Hematopoietic multipotent progenitor cell treated with erythropoietin and hydrocortisone succinate and interleukin-3 and kit ligand, for 17 days (in vitro differentiated cells): ENCODE measurements at places on chromosomes 6 and 20.

DNA sequence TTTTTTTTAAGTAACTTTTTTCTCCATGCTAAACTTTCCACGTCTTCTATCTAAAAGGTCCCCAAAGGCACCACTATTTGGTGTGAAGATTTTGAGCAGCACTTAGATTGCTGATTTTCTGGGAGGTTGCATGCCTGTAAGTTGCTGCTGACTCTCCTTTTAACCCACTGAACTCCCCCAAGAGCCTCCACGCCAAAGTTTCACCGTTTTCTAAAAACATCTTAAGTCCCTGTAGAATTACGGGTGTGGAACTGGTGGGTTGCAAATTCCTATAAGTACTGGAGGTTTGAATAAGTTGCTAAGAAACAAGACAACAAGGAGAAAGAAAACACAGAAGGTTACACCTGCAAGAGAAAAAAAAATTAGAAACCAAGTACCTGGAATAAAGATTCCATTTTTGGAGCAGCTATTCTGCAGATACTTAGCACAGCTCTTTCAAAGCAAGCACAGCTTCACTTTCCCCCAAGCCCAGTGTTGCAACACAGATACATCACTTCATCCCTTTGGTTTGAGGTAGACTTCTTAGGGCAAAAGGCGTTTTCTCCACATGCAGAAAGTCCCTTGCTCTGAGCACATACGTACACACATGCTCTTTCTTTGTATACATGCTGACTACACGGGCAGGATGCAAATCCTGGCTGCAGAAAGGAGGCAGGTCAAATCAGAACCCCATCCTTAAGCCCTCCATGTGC lies 5.0 kb downstream of the JAG1 start:
- no peak for DNase-seq

GRCh38 chr20:50133041-50133440 lies 20.1 kb upstream of the UBE2V1 start:
- DNase-seq: no peak

GRCh38 chr6:125839471-125839870 lies 48.7 kb downstream of the NCOA7 start:
- DNase-seq: no peak

- DNase-seq: no peak
Observed at GRCh38 chr6:106381881-106382280, 21.4 kb downstream of the CRYBG1 start.

GRCh38 chr20:34693414-34693813 lies 10.7 kb upstream of the TP53INP2 start:
- no peak for DNase-seq

- no peak for DNase-seq
Observed at GRCh38 chr6:168703990-168704389, 263.0 kb downstream of the SMOC2 start.

DNA sequence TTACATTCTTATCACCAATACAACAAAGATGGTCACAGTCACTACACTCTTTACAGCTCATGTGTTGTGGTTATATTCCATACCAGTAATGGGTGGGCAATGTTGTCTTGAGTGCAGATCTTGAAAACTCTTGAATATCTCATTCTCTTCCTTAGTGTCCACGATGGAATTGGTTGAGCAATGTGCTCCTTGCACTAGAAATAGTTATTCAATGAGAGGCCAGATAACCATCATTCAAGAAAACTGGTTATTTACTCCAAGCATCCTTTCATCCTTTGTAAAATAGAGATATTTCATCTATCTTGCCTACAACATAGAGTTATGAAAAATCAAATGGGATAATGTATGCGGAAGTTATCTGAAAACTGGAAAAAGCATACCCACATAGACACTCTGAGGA lies 215.9 kb downstream of the ARHGAP18 start:
- DNase-seq: no peak

DNA sequence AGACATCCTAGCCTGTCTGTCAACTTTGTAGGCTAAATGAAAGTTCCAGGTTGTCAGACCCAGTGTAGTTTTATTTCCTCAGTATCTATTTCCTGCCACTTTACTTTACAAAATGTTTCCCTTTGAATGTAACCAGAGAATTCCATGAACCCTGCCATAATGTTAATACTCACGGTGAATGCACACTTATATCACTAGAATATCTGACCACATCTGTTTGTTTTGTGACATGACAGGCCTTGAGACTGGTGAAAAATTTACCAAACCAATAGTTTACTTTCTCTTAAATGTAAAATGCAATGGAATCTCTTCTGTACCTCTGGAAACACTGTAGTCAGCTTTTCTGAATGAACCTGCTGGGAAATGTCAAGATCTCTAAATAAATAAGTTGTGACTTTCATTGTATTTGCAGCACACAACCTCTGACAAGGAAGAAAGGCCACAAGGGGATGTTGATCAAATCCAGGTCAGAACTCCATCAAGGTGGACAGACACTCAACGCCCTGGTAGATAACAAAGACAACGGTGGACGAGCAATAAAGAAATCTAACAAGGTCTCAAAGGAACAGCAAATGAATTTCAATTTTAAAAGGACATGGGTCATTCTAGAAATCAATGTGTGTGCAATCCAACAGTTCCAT lies 59.2 kb downstream of the BACH2 start:
- no peak for DNase-seq

- DNase-seq: no peak
Observed at GRCh38 chr6:18360188-18360587, 27.0 kb upstream of the RNF144B start.

- no peak for DNase-seq
Observed at GRCh38 chr6:62324834-62325233, 38.8 kb upstream of the KHDRBS2 start.

DNA sequence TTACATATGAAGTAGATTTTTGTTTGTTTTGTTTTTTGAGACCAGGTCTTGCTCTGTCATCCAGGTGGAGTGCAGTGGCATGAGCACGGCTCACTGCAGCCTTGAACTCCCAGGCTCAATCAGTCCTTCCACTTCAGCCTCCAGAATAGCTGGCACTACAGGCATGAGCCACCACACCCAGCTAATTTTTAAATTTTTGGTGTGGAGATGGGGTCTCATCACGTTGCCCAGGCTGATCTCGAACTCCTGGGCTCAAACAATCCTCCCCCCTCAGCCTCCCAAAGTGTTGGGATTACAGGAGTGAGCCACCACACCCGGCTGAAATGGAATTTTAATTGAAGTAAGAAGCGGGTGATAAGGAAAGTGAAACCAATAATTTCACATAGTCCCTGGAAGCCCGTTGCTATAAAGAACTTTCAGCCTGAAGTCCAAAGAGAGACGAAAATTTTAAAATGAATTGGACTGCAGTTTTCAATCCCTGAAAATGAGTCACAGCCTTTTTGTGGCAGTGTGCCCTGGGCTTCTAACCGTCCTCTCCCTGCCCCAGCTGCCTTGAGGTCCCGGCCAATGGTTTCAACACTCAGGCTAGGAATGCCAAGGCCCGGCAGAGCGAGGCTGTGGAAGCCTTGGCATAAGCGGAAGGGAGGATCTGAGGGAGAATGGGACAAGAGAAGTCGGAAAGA lies 757 bp downstream of the RAET1E start:
- no peak for DNase-seq

DNA sequence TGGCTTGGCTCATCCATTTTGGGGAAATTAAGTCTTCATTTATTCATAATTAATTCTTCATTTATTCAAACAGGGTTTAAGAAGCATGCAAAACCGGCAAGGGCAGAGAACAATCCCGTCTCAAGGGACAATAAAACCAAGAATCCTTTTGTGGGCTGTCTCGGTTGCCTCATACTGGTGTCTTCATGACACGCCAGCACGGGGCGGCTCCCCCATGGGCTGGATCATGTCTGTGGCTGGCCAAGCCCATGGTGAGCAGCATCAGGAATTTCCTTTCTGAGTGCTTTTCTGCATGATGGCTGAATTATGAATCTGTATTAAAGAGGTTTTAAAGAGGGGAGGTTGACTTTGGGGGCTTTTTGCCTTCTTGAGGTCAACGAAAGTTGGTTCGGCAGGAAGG lies 38.3 kb upstream of the DUSP22 start:
- DNase-seq: no peak

DNA sequence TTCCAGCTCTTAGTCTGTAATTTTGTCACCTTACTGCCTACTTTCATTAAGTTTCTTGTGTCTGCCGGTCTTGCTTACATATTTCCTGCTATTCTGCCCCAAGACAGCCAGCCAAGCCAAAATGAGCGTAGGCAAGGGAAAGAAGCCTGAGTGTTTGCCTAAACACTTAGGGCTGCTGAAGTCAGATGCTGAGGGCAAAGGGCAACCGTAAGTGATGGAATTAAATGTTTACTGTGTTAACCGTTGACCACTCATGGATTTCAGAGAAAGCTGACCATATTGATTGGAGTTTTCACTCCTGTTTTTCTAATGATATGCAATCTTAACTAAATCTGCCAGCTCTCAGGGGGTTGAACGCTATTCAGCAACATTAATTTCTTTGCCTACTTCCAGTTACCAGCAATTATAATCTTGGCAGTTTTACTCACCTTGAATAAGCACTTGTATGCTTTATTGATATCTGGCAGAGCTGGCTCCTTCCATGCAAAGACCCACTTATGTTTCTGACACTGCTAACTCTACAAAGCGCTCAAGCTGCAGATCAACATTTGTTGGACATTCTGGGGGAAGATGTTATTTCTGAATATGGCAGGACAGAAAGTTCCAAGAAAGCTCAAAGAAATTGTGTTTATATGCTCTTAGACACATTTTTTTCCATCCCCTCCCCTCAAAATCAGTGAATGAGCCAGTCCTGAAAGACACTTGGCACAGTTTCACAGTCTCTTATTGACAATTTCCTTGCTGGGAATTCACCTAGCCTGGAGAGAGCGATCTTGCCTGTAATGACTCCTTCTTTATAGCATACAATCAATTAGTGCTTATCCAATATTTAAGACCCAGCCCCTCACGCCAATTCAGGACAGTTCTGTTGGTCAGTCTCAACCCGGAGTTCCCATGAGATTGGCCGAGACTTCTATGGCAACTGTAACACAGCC lies 183.8 kb downstream of the PLCB1 start:
- DNase-seq: no peak

GRCh38 chr6:152879681-152880080 lies 103.2 kb downstream of the FBXO5 start:
- DNase-seq: no peak

DNA sequence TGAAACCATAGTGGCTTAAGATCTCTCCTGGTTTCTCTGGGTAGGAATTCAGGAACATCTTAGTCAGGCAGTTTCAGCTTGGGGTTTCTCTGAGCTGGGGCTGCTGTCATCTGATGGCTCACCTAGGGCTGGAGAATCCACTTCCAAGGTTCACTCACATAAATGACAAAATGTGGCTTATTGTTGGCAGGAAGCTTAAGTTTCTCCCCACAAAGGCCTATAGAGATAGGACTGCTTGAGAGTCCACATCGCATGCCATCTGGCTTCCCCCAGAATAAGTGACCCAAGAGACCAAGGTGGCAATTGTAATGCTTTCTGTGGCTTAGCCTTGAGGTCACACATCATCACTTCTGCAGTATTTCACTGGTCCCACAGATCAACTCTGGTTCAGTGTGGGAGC lies 131.4 kb downstream of the EDN1 start:
- DNase-seq: no peak

- DNase-seq: no peak
Observed at GRCh38 chr6:163782436-163783003, 368.0 kb downstream of the QKI start.

DNA sequence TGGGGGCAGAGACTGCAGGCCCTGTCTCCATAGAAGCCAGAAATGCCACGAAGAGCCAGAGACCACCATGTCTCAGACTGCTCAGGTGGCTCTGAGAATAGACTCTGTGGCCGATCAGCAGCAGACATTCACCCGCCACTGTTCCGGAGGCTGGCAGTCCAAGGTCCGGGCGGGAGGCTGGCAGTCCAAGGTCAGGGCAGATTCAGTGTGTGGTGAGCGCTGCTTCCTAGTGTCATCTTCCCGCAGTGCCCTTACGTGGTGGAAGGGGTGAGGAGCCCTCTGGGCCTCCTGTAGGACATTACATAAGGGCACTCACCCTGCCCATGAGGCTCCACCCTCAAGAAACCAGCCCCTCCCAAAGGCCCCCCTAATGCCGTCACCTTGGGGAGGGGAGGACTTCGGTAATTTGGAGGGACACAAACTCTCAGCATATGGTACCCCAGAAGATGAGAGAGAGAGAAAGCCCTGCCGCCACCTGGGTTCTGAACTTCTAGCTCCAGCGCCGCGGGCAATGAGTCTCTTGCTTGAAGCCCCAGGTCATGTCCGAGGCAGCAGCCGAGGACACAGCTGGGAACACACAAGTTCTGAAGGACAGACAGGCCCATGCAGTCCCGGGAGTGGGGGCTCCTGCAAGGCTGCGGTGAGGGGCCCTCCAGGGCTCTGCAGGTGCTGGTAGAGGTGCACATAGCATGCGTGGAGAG lies 36.4 kb downstream of the DACT2 start:
- DNase-seq: no peak

- no peak for DNase-seq
Observed at GRCh38 chr6:32857156-32857891, 3.3 kb downstream of the PSMB9 start.

DNA sequence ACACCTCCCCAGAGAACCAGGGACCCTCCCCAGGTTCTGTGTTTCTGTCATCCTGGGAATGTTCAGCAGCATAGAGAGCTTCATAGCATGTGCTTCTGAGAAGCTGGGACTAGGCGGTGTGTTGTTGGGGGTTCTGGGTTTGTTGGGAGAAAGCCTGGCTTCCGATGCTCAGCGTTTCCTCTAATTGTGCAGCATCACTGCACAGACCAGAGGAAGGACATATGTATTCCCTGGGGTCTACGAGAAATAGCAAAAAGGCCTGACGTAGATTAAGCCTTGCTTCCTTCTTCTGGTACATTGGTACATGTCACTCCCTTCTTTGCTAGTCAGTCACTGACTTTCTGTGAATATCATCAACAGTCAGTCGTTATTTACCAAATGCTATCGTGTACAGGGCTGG lies 96.9 kb upstream of the SGK1 start:
- DNase-seq: no peak

- DNase-seq: no peak
Observed at GRCh38 chr6:1679688-1680068, 70.0 kb downstream of the FOXC1 start.

DNA sequence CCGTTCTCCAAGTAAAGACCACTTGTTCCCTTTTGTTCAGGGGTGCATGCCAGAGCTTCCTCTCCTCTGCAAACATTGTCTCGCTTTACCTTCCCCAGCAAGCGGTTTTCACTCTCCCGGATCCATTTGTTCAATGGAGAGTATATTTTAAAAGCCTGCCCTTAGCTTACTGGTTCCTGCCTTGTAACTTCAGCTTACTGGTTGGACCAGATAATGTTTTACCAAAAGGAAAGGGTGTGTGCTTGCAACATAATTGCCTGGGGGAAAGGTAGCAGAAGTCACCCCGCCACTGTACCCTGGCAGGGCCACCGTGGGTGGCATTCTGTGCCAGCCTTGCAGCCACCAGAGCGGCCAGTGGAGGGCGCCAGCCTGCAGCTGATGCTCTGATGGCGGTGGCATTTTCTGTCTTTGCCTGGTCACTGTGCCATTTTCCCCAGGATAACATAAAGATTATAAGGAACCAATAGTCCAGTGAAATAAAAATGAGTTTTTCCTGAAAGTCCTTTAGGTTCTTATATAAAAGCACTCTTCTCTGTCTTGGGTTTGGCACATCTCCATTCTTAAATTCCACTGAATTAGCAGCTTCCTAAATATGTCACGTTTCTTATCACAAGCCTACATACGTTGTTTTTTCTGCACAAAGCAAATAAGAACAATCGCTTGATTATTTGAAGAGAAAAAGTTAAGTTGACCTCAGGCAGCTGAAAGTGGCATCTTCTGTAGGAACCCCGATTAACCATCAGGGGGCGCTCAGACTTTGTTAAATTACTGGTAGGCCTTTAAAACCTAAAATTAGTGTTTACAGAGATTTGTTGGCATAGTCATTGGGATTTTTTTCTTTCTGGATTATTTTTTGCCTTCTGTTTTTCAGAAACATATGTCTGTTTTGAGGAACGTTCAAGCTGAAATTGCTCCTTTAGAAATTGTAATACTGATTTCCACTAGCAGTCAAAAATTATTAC lies 67.4 kb upstream of the XRN2 start:
- DNase-seq: peak; percentile 69
